Thymus (tissue), 14 donors: ENCODE measurements at places on chromosomes 5 and 9. TPM values are rescaled to one million over a fixed set of nuclear protein-coding genes. Genes with fewer than 3 reads are reported as not detected.

GRCh38 chr9:96503918-96504317 lies 53.9 kb downstream of the HABP4 start:
- no peaks in the 10 kb centered on the region for H3K4me1 ChIP-seq
- H3K27me3 ChIP-seq: no peaks in the 10 kb centered on the region
- DNase-seq: no peak
- H3K4me3 ChIP-seq: no peak overlapping the region
- no peak overlapping the region for H3K27ac ChIP-seq

DNA sequence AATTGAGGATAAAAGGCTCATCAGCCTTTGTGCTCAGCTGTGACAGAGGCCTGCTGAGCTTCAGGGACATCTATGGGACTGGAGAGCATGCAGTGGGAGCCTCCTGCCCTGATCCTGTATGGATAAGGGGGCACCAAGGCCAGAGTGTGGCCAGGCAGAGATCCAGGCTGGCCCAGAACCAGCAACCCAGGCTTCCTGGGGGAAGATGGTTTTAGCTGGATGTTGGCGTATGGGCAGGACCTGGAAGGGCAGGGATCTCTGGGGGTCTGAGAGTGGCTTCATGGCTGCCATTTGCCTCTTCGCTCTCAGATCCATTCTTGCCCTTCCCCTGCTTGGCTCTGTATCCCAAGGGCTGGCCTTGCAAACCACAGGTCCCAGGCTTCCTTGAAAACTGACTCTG lies 169.9 kb downstream of the MACROH2A1 start:
- H3K4me3 ChIP-seq: no peak overlapping the region
- H3K4me1 ChIP-seq: no peaks in the 10 kb centered on the region
- DNase-seq: no peak
- no peak overlapping the region for H3K27ac ChIP-seq
- no peaks in the 10 kb centered on the region for H3K36me3 ChIP-seq

DNA sequence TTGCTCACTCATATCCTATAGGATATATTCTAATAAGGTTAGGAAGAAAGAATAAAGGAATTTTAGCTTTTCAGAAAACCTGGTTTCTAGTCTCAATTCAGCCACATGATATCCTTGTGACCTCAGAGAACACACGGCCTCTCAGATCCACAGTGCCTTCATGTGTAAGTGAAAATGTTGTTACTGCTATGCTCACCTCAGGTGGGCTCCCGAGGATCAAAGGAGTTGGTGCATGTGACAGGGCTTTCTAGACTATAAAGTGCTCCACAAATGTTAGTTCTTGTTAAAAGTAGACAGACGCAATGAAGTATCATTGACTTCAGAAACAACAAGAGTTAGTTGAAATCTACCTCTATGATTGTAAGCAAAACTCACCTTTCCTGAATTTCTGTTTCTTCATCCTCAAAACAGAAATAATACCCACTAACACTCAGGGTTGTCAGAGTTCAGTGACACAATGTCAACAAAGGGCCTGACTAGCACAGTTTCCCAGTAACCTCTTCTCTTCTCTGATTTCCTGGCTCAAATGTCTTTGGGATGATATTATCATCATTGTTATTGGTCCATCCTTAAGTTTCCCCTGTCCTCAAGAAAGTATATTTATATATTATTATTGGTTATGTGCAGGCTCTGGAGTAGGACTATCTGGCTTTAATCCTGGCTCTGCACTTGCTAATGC lies 36.0 kb upstream of the MAN2A1 start:
- H3K36me3 ChIP-seq: no peaks in the 10 kb centered on the region
- peak overlapping the region; percentile 48 for H3K27ac ChIP-seq
- DNase-seq: peak; percentile 71
- H3K27me3 ChIP-seq: no peaks in the 10 kb centered on the region
- H3K4me1 ChIP-seq: peaks cover 18% of the 10 kb centered on the region

DNA sequence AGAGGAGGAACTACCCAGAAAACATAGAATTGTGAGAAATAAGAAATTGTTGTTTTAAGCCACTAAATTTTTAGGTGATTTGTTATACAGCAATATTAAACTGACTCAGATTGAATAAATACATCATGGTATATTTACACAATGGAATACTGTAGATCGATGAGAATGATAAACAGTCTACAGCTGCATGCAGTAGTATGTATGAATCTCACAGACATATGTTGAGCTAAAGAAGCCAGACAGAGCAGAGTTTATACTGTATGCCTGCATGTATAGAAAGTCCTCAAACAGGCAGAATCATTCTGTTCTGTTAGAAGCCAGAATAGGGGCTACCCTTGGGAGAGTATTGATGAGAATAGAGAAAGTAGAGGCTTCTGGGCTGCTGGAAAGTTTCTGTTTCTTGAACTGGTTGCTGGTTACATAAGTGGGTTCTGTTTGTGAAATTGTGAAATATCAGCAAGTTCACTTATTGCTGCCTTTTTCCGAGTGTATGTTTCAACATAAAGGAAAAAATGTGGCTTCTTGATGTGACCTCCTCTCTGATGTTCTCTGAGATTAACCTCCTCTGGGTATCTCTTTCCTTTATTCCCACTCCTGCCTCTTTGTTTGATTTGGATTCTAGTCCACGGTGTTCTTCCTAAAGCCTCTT lies 9.6 kb downstream of the KIAA1958 start:
- DNase-seq: no peak
- H3K36me3 ChIP-seq: no peaks in the 10 kb centered on the region
- no peak overlapping the region for H3K27ac ChIP-seq
- no peaks in the 10 kb centered on the region for H3K27me3 ChIP-seq
- no peak overlapping the region for H3K4me3 ChIP-seq

DNA sequence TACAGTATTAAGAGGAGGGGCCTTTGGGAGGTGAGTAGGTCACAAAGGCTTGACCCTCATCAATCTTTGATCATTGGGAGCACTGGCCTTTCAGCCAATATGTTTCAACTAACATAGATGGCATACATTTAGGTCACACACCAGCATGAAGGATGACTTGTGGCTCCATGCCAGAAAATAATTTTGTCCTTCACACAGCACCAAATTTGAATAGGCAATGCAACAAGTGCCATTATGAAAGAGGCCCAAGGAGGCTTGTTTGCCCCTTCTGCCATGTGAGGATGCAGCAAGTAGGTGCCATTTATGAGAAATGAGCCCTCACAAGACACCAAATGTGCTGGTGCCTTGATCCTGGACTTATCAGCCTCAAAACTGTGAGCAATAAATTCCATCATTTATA lies 81.1 kb downstream of the JAKMIP2 start:
- H3K4me3 ChIP-seq: no peak overlapping the region
- H3K27me3 ChIP-seq: no peaks in the 10 kb centered on the region
- H3K4me1 ChIP-seq: no peaks in the 10 kb centered on the region
- H3K36me3 ChIP-seq: no peaks in the 10 kb centered on the region

DNA sequence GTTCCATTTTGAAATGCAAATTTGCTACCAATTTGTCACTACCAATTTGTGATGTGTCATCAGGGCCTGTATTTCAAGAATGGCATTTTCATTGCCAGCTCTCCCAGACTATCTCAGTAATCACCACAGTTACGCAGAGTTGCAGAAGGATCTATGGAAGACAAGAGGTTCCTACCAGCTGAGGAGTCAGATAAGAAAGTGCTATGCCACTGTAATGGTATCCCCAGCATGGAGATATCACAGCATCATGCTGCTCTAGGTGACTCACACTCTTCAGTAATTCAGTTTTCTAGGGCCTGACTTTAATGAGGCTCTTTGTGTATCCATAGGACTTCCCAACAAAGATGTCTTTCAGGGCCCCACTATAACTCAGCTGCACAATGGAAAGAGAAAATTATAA lies 490.3 kb downstream of the ARHGEF28 start:
- H3K36me3 ChIP-seq: no peaks in the 10 kb centered on the region
- DNase-seq: no peak
- H3K27ac ChIP-seq: no peak overlapping the region
- H3K27me3 ChIP-seq: peaks cover 2% of the 10 kb centered on the region

DNA sequence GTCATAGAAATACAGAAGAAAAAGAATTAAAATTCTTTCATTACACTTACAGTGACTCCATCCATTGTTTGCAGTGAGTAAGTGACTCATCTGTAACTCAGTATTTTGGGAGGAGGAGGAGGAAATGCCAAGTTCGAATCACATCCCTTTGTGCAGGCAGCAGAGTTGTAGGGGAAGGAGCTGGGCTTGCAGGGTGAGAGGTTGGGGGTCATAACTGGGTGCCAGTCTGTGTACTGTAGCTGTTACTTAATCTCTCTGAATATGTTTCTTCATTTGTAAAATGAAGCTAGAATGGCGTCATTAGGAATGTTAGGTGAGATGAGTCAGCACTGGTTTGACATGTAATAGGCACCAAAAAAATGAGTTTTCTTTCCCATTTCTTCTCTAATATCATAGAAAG lies 235.7 kb upstream of the ADAMTSL1 start:
- H3K4me3 ChIP-seq: no peak overlapping the region
- no peak for DNase-seq
- no peaks in the 10 kb centered on the region for H3K4me1 ChIP-seq
- no peaks in the 10 kb centered on the region for H3K36me3 ChIP-seq
- no peak overlapping the region for H3K27ac ChIP-seq

GRCh38 chr5:61969347-61969746 lies 336.7 kb upstream of the KIF2A start:
- H3K27ac ChIP-seq: no peak overlapping the region
- no peaks in the 10 kb centered on the region for H3K4me1 ChIP-seq
- peaks cover 2% of the 10 kb centered on the region for H3K27me3 ChIP-seq
- DNase-seq: no peak
- H3K36me3 ChIP-seq: no peaks in the 10 kb centered on the region

PTAR1 gene
- 60.9 TPM for total RNA-seq

BTNL8 gene
- total RNA-seq: 0.24 TPM

DNA sequence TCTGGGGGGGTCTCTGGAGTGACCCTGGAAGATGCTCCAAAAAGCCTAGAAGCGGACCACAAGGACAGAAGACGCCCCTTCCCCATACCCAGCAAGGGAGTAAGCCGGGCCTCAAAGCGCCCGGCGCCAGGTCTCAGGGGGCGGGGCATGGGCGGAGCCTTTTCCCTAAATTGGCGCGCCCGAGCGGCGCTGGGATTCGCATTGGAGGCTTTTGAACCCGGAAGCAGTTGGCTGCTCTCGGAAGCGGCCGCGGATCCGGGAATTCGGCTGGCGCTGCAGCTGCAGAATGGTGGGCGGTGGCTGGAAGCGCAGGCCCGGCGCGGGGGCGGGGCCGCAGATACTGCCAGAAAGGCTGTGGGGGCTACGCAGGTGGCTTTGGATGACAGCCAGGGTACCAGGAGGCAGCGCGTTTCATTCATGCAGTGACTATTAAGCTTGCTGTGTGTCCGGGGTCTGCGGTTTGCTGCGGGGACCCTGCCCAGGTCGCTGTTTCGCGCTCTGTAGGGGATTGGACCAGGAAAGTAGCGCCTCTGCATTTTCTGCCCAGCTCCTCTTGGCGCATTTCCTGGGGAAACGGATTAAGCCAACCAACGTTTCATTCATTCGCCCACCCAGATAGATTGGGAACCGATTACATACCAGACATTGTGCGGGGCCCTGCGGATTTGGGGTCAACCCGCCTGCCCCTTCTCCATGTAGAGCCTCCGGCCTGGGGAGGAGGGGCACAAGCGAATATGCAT lies 83.0 kb upstream of the FREM1 start:
- no peaks in the 10 kb centered on the region for H3K36me3 ChIP-seq
- no peaks in the 10 kb centered on the region for H3K27me3 ChIP-seq
- H3K4me1 ChIP-seq: peaks cover 19% of the 10 kb centered on the region
- peak; percentile 56 for DNase-seq
- peak overlapping the region; percentile 60 for H3K27ac ChIP-seq

GRCh38 chr5:137834498-137835049 lies 33.1 kb upstream of the MYOT start:
- H3K27ac ChIP-seq: no peak overlapping the region
- DNase-seq: no peak

DNA sequence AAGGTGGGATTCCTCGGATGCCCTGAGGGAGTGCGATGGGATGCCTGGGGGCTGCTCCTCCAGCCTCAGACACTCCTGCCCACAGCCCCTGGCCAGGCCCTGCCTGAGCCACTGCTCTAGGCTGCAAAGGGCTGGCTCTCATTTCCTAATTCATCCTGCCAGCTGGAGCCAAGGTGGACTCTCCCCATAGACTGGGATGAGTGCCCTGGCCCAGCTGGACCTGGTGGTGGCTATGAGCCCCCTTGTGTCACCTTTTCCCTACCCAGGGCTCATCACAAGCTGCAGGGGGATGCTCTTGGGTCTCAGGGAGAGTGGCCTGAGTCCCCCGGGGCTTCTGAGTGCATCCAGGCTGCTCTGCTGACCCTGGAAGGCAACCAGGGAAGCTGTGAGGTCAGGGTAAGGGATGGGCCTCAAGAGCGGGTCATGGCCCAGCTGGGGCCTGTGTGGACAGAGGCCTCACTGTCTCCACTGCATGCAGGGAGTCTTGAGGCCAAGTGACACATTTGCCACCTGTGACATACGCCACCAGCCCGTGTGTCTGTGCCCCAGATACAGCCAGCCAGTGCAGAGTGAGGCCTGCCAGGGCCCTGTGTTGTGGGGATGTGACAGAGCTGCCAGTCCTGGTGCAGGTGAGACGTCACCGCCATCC lies 102.7 kb upstream of the IER5L start:
- H3K36me3 ChIP-seq: no peaks in the 10 kb centered on the region
- no peaks in the 10 kb centered on the region for H3K27me3 ChIP-seq
- no peak overlapping the region for H3K4me3 ChIP-seq
- H3K4me1 ChIP-seq: peaks cover 36% of the 10 kb centered on the region

RACK1 gene
- 4,509 TPM for total RNA-seq

- DNase-seq: no peak
- no peaks in the 10 kb centered on the region for H3K4me1 ChIP-seq
- peaks cover 18% of the 10 kb centered on the region for H3K27me3 ChIP-seq
- H3K36me3 ChIP-seq: no peaks in the 10 kb centered on the region
- H3K27ac ChIP-seq: no peak overlapping the region
These were observed 14.4 kb upstream of the PLEKHG4B start for GRCh38 chr5:77546-77945.

FOXI1 gene
- total RNA-seq: 0.14 TPM

DNA sequence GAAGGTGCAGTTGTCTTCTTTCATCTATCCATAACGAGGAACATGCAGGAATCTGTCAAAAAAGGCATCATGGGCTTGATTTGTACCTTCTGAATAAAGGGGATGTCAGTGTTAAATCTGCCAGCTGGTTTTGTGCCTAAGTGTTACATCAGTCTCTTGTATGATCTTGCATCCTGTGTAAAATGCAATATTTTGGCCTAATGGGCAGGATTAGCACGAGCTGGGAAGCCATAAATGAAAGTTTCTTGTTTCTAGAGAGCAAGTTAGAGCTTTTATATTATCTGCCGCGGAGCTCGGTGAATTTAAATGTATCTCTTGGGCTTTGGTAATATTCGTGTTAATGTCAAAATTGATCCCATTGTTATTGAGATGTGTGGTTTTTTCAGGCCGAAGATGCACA lies 526.1 kb upstream of the WWC1 start:
- H3K27me3 ChIP-seq: no peaks in the 10 kb centered on the region
- no peak for DNase-seq
- no peaks in the 10 kb centered on the region for H3K4me1 ChIP-seq
- no peaks in the 10 kb centered on the region for H3K36me3 ChIP-seq
- peak overlapping the region; percentile 37 for H3K27ac ChIP-seq
